ENCODE measurements at places on chromosomes 7 and 10. TPM values are rescaled to one million over a fixed set of nuclear protein-coding genes. Genes with fewer than 3 reads are reported as not detected.

CCL24 gene
- total RNA-seq: not detected

DNA sequence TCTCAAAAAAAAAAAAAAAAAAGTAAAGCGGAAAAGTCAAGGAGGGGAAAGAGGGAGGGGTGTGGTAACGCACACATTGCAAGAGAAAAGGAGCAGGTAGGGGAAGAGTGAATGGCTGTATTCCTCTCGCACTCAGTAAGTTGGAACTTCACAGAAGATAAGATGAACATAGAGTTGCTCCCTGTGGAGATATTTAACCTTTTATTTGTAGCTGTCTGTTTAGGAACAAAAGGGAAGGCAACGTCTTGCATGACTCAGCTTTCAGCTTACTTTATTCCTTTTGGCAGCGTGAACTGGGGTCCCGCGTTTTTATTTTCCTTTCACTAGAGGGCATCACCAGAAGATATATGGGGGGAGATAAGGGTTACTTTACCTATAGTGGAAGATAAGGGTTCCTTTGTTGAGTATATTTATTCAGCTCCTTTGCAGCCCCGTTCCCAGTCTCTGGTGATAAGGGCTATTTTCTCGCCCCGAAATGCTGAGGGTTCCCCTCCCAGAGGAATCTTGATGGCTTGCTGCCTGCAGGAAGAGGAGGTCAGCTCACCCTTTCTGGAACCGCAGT lies 78.5 kb downstream of the APBB1IP start:
- no peaks in the 10 kb centered on the region for H3K36me3 ChIP-seq
- DNase-seq: peak; percentile 92
- peak overlapping the region; percentile 16 for H3K4me3 ChIP-seq
- H3K27me3 ChIP-seq: no peaks in the 10 kb centered on the region
- peaks cover 32% of the 10 kb centered on the region for H3K4me1 ChIP-seq
- peak overlapping the region; percentile 95 for H3K27ac ChIP-seq

DNA sequence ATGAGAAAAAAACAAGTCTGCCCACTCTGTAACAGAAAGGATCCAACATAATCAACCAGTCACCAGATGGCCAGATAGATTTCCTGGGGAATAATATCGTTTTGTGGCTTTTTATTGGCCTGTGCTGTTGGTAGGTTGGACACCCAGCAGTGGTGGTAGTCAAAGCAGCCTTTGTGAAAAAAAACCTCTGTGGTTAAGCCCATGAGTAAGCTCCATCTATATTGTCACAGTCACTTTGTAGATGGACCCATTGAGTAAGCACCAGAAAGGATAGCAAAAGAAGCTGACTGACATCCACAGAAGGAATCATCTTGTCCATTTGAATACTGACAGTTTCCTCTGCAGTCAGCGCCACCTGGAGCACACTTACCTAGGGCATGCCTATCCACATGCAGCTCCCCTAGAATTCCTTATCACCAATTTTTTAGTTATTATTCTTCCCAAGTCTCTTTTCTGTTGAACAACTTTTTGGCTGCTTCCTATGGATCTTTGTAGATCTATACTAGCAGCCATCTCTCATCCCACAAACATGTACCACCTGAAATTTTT lies 96.9 kb downstream of the IQUB start:
- H3K4me1 ChIP-seq: no peaks in the 10 kb centered on the region
- H3K36me3 ChIP-seq: no peaks in the 10 kb centered on the region
- H3K27ac ChIP-seq: no peak overlapping the region
- DNase-seq: no peak

AEBP1 gene
- total RNA-seq: 0.54 TPM

DNA sequence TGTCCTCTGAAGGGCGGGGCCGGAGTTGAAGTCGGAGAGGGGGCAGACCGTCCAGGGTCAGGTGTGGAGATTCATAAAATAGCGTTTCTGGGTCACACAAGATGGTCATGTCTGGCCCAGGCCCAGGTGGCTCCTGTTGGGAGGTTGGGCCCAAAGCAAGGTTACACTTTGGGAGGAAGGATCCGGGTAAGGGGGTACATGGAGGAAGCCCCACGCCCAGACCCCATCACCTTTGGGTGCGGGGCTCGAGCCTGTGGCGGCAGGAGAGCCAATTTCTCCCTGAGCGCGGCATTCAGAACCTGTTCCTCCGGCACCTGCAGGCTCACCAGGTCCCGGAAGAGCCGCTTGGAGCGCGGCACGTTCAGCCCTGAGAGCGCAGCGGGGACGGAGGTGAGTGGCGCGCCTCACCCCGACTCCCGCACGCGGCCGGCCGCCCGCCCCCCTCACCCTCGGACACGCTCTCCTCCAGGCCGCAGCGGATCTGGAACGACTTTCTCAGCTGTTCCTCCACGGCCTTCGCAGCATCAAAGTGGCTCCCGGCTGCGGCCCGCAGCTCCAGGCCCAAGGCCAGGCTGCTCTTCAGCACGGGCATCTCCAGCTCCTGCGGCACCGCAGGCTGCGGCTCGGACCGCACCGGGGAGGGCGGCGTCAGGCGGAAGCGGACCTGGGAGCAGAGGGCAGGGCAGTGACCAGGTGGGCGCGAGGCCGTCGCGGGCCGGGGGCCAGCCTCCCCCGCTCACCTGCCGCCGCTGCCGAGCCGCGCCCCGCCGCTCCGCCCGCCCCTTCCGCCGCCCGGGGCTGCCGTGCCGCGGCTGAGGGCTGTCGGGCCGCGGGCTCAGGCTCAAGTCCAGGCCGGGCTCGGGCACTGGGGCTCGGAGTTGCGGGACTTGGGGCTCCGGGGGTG lies 644 bp downstream of the PPP1R35 start:
- no peaks in the 10 kb centered on the region for H3K27me3 ChIP-seq
- H3K4me3 ChIP-seq: peak overlapping the region; percentile 91
- H3K4me1 ChIP-seq: 0 out of 2 replicates have a peak, but pooled peaks cover 7% of the 10 kb centered on the region

PPP1R9A gene
- 37.2 TPM for total RNA-seq

MRLN gene
- 0.98 TPM for total RNA-seq

NPC1L1 gene
- 5.9 TPM for total RNA-seq

UCN3 gene
- not detected for total RNA-seq

PON1 gene
- total RNA-seq: not detected

H2BK1 gene
- total RNA-seq: not detected

- H3K4me1 ChIP-seq: no peaks in the 10 kb centered on the region
- H3K27ac ChIP-seq: no peak overlapping the region
- H3K27me3 ChIP-seq: no peaks in the 10 kb centered on the region
- no peak overlapping the region for H3K4me3 ChIP-seq
- no peaks in the 10 kb centered on the region for H3K36me3 ChIP-seq
- DNase-seq: no peak
Observed at GRCh38 chr7:1703441-1703840, 33.4 kb downstream of the ELFN1 start.

BCL7B gene
- total RNA-seq: 74.5 TPM

- no peak overlapping the region for H3K27ac ChIP-seq
- H3K4me1 ChIP-seq: no peaks in the 10 kb centered on the region
- no peaks in the 10 kb centered on the region for H3K27me3 ChIP-seq
- DNase-seq: no peak
- H3K36me3 ChIP-seq: no peaks in the 10 kb centered on the region
Observed at GRCh38 chr7:1314908-1315450, 82.3 kb downstream of the UNCX start.

Data from Caco-2 (cell line).